Stimulated activated effector memory CD8-positive, alpha-beta T cell treated with anti-CD3 and anti-CD28 coated beads, Interleukin-12 subunit alpha, Interleukin-12 subunit beta, amount 100 ng/mL, for 72 hours (primary cell): ENCODE measurements at places on chromosomes 16 and 17.

DNA sequence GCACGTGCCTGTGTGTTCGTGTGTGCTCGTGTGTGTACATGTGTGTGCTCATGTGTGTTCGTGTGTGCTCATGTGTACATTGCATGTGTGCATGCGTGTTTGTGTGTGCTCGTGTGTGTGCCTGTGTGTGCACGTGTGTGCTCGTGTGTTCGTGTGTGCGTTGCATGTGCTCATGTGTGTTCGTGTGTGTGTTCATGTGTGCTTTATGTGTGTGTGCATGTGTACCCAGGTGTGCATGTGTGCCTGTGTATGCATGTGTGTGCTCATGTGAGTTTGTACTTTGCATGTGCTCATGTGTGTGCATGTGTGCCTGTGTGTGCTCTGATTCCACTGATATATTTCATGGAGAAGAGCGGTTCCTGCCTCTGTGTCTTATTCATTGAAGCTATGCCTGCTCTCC lies 265.5 kb downstream of the FOXL1 start:
- DNase-seq = no peak

DNA sequence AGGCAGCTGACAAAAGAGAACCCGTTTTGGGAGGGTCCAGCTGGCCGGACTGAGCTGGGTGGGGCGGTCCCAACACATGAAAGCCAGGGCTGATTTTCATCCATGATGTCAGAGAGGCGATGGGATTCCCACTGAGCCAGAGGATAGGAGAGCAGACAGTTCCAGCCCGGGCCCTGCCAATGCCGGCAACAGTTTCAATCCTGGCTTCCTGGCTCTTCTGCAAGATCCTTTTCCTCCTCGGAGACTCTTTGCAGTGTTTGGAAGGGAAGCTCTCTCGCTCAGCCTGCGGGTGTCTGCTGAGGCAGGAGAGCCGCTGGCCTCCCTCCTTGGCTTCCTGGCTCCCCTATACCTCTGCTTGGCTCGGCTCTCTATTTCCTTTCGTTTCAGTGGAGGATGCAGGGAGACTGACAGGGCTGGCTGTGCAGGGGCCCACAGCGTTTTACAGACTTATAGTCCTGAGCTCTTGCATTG lies 145.5 kb upstream of the SOX9 start:
- no peak for DNase-seq

DNA sequence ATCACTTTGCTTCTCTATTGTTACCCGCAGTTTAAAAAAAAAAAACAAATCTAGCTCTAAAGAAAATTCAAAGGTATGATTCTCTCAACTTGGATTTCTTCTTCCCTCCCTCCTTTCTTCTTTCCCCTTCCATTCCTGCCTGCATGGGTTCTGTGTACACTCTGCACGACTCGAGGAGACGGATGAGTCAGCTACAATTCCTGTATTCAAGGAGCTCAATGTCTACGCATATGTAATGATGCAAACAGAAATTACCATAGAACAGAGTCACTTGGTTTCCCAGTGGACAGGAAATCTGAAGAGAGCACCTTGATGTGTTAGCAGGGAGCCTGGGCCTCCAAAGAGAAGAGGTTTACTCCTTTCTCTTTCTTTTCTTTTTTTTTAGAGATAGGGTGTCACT lies 92.3 kb downstream of the VPS53 start:
- no peak for DNase-seq

DNA sequence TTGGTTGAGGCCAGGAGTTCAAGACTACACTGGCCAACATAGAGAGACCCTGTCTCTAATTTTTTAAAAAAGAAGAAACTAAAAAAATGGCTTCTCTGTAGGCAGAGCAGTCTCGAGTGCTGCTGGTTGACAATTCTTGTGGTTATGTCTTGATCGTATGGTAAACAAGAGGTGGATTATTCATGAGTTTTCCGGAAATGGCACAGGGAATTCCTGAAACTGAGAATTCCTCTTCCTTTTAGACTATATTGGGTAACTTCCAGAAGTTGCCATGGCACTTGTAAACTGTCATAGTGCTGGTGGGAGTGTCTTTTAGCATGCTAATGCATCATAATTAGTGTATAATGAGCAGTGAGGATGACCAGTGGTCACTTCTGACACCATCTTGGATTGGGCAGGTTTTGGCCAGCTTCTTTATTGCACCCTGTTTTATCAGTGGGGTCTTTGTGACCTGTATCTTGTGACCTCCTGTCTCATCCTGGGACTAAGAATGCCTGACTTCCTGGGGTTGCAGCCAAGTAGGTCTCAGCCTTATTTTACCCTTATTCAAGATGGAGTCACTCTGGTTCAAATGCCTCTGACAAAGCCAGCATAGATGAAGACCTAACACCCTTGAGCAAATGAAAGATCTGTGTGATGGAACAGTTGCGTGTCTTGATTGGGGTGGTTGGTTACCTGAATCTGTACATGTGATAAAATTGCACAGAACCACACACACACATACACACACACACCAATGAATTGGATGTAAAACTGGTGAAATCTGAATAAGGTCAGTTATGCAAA lies 30.2 kb downstream of the BMERB1 start:
- no peak for DNase-seq

GRCh38 chr16:82031116-82032084 lies 3.7 kb upstream of the HSD17B2 start:
- no peak for DNase-seq

- DNase-seq = no peak
Measured at GRCh38 chr17:65062171-65062915, 5.8 kb upstream of the GNA13 start.

DNA sequence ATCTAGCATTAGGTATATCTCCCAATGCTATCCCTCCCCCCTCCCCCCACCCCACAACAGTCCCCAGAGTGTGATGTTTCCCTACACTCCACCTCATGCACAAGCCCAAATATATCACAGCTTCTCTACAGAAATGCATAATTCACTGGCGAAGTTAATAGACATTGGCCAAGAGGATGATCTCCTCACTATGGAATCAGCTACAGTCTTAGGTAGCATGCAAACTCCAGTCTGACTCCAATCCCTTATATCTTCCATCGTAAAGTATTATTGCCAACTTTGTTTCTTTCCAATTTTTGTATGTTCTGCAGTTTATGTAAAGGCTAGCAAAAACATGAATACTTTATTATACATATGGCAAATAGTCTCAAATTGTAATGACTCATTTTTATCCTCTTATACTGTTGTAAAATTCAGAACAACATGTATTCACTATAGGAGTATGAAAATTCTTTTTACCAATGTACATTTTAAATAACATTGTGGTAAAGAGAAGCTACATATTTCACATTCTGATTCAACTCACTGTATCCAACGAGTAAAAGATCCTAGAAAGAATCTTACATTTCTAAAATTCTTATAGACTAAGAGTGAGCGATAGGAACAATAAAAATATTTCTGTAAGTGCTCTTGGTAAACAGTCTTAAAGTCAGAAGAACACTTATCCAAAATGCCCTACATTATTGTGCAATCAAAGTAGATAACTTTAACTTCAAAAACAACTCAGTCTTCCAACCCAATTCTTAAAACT lies 871 bp downstream of the ABCA8 start:
- DNase-seq = no peak

DNA sequence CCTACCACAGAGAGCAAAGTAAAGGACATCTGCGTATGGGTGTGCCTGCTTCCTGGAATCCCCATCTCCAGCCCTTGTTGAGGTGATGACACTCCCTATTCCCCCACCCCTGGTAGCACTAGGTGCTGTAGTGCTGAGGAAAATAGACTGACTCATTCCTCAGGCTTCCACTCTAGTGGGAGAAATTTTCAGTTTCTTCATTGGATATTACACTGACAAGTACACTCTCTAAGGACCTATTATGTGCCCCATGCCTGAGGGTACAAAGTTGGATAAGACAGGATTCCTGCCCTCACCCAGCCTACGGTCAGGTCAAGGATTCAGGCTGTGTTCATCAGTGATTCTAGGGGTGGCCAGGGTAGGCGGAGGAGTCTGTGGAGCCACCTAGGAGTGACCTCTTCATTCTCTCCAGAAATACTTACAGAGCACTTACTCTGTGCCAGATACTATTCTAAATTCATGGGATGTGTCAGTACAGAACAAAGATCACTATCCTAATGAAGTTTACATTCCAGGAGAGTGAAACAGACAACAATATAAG lies 4.5 kb upstream of the ZC3H7A start:
- no peak for DNase-seq

DNA sequence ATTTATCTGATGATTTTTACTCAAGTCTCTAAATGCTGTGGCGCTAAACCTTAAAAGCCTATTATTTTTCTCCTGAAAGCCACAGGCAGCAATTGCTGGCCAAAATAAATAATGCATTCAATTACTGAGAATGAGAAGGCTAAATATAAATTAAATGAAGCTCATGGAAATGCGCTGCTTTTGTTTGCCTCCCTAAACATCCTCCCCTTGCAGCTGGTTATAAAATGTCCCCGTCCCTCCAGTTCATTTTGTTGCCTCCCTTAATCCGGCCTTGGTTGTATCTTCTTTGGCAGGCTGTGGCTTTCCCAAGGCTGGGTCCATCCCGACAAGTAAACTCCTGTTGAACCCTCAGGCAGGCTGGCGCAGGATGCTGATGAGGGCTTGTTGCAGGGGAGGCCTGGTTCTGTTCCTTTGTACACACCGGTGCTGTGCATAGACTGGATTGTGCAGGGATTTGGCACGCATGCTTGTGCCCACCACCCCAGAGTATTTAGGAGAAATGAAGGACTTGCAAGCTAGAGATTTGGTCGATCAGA lies 62.7 kb downstream of the KNOP1 start:
- no peak for DNase-seq

DNA sequence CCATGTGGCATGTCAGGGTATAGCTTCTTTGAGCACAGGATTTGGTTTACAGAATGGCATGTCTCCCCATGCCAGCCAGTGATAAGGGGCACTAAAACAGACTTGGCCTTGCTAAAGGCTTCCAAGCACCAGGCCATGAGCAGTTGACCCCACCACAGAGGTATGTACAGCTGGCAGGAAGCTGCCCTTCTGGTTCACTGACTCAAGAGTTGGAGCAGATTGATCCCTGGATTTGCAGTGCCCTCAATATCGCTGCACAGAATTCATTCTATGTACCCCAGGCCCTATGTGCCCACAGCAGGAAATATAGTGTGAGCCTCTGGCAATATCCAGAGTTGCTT lies 24.3 kb downstream of the HLF start:
- no peak for DNase-seq

DNA sequence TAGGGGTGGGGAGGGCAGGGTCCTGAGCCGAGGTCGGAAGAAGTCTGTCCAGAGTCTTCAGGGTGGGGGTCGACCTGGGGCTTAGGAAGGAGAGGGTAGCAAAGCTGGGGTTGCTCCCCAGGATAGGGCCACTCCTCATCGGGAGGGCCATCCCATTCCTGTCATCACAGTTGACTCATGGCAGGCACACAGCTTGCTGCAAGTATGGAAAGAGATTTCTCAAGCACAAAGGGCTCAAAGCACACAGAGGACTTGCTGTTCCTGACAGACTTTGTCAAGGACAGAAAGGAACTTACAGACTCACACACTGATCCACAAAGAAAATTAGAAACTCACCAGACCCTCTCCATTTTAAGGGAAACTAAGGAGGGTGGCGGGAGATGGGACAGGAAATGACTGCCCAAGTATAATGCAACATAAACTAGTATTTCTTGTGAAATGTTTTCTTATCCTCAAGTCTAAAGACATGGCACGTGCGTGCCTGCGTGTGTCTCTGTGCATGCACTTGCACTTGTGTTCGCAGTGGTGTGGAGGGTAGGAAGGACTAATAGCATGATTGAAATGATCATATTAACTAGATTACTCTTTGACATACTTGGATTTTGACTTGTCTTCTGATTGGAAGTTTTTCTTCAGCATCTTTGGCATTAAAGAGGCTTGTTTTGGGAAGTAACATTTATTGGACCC lies 2.4 kb downstream of the AOC2 start:
- DNase-seq = no peak

DNA sequence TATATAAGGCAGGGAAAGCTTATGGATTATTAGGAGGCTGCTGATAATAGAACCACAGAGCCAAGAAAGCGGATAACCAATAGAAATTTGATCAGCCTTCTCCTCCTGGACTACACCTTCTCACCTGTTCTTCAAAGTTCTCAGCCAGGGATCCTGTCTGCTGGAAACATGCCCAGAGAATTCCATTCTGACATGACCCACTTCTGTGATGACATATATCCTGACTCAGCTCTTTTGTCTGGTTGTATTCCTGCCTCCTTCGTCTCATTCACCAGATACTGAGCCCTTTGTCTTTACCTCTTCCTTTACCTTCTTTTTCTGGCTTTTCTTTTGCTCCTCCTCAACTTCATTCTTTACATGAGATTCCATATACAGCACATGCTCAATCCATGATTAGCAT lies 576.1 kb downstream of the CDH11 start:
- DNase-seq = no peak

- DNase-seq = no peak
Measured at GRCh38 chr16:81374550-81374949, 59.8 kb downstream of the GAN start.

DNA sequence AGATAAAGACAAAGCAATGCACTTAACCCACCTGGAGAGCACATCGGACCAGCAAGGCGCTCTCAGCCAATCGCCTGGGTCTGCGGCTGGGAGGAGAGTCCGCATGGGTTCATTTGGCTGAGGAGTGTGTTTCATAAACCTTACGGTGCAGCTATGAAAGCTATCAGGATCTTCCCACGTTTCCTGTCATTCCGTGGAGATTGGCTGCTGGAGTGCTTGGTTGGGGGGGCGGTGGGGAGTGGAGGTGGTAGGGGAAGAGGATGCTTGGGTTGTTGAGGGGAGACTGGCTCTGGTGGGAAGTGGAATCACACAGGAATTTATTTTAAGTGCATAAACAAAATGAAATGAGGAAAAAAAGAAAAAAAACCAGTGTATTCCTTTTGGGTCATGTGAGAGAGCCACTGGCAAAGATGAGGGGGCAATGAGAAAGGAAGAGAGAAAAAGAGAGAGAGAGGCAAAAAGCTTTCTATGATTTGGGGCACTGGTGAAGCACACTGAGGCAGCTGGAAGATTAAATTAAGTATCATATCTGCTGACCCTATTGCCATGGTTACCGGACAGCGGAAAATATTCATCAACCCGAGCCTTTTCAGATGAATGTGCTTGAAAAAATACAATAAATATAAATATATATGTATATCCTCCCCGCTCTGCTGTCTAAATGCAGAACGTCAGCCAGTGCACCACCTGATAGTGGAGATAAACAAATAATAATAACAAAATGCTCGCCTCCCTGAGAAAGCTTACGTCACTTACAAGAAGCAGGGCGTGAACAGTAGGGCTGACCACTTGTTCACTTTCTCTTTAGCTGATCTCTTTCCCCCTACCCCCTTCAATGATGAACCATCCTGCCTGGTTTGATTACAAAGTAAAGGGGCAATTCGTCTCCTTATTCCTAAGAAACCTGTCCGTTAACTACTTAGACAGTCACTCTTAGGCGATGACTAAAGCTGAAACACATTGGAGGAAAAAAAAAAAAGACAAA lies 457.0 kb upstream of the ZFHX3 start:
- DNase-seq = no peak

- DNase-seq = no peak
Measured at GRCh38 chr17:41777157-41777573, 9.3 kb downstream of the JUP start.
